ENCODE measurements at places on chromosomes 16 and 17. TPM values are rescaled to one million over a fixed set of nuclear protein-coding genes. Genes with fewer than 3 reads are reported as not detected.

Gene NUFIP2
- polyA plus RNA-seq: 11.4 TPM

Gene SNX20
- polyA plus RNA-seq: not detected

Gene CTRB1
- not detected for polyA plus RNA-seq

DNA sequence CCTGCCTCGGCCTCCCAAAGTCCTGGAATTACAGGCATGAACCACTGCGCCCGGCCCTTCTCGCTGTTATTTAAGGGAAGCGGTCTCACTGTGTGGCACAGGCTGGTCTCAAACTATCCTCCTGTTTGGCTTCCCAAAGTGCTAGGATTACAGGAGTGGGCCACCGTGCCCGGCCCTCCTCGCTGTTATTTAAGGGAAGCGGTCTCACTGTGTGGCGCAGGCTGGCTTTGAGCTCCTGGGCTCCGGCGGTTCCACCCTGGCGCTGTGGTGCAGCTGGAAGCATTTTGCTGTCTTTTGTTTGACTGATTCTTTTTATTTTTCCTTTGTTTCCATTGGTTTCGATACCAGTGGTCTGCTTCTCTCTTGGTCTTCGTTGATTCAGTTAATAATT lies 40.7 kb downstream of the FOXK2 start:
- no peak for DNase-seq

- peak; percentile 33 for DNase-seq
These were observed 22.6 kb downstream of the LRRC36 start for GRCh38 chr16:67349172-67349571.

- DNase-seq: no peak
These were observed 108.3 kb upstream of the ZNF750 start for GRCh38 chr17:82948081-82948511.

- DNase-seq: no peak
These were observed 200.2 kb downstream of the TOX3 start for GRCh38 chr16:52346709-52347108.

GRCh38 chr16:16062023-16062937 lies 112.9 kb downstream of the ABCC1 start:
- no peak for DNase-seq

DNA sequence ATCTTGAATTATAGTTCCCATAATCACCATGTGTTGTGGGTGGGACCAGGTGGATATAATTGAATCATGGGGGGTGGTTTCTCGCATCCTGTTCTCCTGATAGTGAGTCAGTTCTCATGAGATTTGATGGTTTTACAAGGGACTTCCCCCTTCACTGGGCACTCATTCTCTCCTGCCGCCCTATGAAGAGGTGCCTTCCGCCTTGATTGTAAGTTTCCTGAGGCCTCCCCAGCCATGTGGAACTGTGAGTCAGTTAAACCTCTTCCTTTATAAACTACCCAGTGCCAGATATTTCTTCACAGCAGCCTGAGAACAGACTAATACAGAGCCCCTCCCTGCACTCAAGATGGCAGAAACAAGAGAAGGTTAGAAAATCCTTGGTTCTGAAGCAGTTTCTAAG lies 26.4 kb downstream of the LDAF1 start:
- no peak for DNase-seq

DNA sequence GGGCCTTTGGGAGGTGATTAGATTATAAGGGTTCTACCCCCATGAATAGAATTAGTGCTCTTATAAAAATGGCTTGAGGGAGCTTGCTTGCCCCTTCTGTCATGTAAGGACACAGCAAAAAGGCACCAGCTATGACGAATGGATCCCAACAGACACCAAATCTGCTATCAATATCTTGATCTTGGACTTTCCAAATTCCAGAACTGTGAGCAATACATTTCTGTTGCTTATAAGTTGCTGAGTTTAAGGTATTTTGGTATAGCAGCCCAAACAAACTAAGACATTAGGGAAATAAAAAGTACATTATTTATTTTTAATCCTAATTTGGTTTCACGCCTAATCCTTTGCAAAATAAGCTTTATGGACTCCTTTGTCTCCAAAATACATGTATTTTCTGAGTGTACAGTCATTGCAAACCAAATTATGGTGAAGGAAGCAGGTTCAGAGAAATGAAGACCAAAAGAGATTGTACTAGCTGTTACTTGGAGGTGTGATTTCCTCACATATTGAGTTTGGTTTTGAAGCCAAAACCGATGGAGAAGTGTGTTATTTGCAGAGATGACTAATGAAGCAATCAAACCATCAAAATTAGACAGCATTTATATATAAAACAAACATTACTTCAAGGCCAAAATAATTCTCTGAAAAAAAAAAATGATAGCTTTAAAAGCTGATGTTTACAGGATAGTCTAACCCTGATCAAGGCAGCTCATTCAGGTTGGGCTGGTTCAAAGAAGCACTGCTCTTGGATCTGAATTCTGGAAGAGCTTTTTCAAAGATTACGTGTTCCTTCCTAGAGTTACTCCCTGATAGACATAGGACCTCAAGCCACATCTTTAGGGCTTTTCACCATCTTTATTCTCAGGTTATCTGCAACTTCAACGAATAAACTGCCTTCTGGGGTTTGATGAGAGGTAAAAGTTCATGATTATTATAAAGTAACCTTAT lies 71.6 kb downstream of the MYO1D start:
- DNase-seq: no peak

- DNase-seq: no peak
These were observed 7.7 kb downstream of the CHAD start for GRCh38 chr17:50460831-50461526.

- DNase-seq: no peak
These were observed 53.9 kb upstream of the MRC2 start for GRCh38 chr17:62573480-62574117.

DNA sequence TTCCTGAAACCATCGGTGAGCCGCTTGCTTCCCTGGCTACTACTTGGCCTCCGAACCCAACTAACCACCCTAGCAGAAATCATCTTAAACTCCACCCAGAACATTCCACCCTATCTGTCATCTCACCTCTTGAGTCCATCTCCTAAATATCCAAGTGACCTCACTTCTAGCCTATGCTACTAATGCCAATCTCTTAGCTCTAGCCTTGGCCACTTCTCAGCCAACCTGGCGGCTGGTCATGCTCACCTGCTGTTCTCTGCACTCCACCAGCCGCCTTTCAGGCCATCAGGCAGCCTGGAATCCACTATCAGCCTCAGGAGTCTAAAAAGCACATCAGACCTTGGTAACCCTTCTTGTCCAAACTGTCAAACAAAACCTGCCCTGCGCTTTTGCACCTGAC lies 11.9 kb upstream of the CYTH1 start:
- DNase-seq: no peak

DNA sequence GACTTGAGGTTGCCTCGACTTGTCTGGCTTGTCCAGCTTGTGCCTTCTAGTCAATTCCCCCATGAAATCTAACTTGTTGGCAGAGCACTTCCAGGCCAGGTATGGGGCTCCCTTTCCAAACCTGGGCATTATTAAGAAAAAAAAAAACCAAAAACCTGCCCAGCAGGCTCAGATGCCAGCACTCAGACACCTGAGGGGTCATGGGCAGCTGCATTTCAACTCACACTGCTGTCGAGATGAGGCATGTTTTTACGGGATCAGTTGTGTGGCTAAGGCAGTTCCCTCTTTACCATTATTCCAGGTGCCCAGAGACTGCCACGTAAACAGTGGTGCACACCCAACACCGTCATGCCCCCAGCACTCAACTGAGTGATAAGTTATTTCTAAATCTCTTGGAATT lies 17.8 kb downstream of the TMEM11 start:
- DNase-seq: no peak

- no peak for DNase-seq
These were observed 9.4 kb downstream of the CTRL start for GRCh38 chr16:67922221-67922620.

- DNase-seq: peak; percentile 9
These were observed 2.6 kb upstream of the RARA start for GRCh38 chr17:40306395-40306794.

Measured in SK-N-SH (cell line).